ENCODE measurements at places on chromosomes 6 and 20.

GRCh38 chr20:4076033-4076432 lies 60.7 kb upstream of the RNF24 start:
- ATAC-seq = no peak

GRCh38 chr6:79269877-79270276 lies 35.4 kb upstream of the HMGN3 start:
- no peak for ATAC-seq

DNA sequence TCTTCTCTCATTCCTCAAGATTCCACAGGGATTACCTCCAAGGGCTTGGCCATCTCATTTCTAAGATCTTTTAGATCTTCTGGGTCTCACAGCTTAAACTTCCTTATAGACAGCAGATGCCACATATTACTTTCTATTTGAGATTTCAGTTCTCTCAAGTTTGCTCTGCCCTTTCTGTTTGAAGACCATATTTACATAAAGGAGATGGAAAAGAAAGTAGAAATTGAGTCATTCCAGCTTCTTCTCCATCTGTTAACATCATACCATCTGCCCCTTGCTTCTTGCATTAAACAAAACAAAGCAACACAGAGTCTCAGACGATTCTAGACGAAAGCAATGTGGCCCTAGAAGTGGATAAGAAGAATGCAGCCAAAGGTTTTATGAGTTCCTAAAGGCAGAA lies 203.4 kb downstream of the TTLL2 start:
- peak; percentile 40 for ATAC-seq

GRCh38 chr6:39841291-39841690 lies 49.1 kb downstream of the DAAM2 start:
- no peak for ATAC-seq

DNA sequence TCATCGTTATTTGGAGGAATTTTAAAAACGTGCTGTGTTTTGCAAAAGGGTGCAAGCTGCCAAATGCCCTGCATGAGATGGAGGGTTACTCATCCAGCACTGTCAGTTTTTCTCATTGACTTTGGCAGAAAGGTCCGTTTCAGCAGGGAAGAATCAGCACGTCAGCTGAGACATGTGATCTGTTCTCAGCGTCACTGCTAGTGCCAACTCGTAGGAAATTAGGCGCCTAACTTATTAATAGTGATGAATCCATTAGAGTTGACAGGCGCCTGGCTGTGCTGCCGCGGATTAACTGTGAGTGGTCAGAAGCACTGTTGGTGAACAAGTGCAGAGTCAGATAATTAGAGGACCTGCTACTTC lies 175.5 kb upstream of the FOXQ1 start:
- no peak for ATAC-seq

- ATAC-seq = no peak
Observed at GRCh38 chr6:31768363-31769257, 6.2 kb downstream of the SAPCD1 start.

DNA sequence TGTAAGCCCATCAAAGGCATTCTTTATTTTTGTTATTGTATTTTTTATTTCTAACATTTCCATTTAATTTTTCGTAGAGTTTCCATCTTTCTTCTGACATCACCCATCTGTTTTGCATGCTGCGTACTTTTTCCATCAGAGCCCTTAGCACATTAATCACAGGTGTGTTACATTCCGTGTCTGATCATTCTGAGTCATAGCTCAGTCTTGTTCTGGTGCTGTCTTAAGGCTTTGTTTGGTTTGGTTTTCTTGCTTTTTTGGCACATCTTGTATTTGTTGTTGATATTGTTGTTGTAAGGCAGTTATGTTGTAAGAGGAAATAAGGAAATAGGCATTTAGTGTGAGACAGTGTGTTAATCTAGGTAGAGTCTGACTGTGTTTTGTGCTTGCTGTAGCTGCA lies 214.6 kb upstream of the CDH4 start:
- no peak for ATAC-seq

GRCh38 chr6:49326347-49326746 lies 136.7 kb downstream of the MMUT start:
- ATAC-seq = no peak

GRCh38 chr20:33689973-33690372 lies 3.8 kb upstream of the E2F1 start:
- ATAC-seq = peak; percentile 24

- ATAC-seq = no peak
Observed at GRCh38 chr6:79028641-79029314, 49.3 kb downstream of the PHIP start.

GRCh38 chr6:157683707-157684106 lies 139.3 kb upstream of the SNX9 start:
- ATAC-seq = no peak

GRCh38 chr6:75204217-75204958 lies 1.5 kb downstream of the COL12A1 start:
- no peak for ATAC-seq

DNA sequence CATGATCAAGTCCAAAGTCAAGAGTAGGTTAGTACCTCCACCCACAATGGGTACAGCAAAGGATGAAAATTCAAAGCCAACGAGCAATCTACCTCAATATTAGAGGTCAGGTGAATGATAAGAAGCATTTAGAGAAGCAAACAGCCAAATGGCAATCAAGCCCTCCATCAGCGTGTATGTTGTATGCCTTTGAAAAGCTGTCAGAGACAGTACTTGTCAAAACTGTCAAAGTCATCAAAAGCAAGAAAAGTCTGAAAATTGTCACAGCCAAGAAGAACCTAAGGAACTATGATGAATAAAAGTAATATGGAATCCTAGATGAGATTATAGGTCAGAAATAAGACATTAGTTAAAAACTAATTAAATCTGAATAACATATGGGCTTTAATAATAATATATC lies 99.3 kb downstream of the PCSK2 start:
- ATAC-seq = no peak

GRCh38 chr6:32087574-32088486 lies 21.3 kb downstream of the TNXB start:
- peak; percentile 73 for ATAC-seq

- ATAC-seq = peak; percentile 67
Observed at GRCh38 chr6:134956032-134956431, 6.1 kb upstream of the ALDH8A1 start.

- peak; percentile 40 for ATAC-seq
Observed at GRCh38 chr20:34049389-34049788, 55.7 kb downstream of the RALY start.

GRCh38 chr6:96532399-96532798 lies 10.8 kb downstream of the UFL1 start:
- ATAC-seq = no peak
